Central memory CD4-positive, alpha-beta T cell (primary cell): ENCODE measurements at places on chromosomes 4 and X.

GRCh38 chr4:166143227-166143626 is 270.2 kb downstream of the TLL1 start:
- DNase-seq: no peak

DNA sequence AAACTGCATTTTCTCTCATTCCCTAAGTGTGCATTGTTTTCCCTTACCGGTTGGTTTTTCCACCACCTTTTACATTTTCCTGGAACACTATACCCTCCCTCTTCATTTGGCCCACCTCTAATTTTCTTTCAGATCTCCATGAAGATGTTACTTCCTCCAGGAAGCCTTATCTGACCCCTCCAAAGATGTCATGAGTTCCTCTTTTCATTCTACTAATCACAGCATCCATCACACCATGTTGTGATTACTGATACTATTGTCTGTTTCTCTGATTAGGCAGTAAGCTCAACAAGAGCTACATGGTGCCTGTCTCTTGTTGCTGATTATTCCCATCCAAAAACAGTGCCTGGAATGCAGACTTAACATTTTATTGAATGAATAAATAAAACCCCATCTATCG is 2.9 kb upstream of the AFP start:
- no peak for DNase-seq

GRCh38 chr4:107901213-107901934 is 30.0 kb upstream of the CYP2U1 start:
- no peak for DNase-seq

- DNase-seq: no peak
Observed at GRCh38 chrX:38606821-38607220, 45.5 kb downstream of the TSPAN7 start.

DNA sequence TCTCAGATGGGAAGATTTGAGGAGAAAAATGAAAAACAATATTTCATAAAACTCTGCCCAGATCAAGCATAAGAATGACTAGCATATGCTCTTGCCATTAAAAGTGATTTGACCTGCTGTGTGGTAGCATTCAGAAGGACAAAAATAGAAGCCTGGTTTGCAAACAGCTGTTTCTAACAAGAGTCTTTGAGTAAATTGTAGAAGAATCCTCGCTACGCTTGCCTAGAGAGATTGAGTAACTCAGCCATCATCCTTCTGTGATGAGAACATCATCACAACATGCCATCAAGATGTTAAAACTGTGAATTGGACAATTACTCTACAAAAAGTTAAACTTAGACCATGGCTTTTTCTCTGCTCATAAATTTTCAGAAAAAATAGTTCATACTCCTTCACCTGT is 168.9 kb upstream of the PUDP start:
- DNase-seq: no peak
